Posterior vena cava (tissue), 2 donors: ENCODE measurements at places on chromosomes 5 and 9. TPM values are rescaled to one million over a fixed set of nuclear protein-coding genes. Genes with fewer than 3 reads are reported as not detected.

Gene FCN2
- total RNA-seq: not detected

Gene NSMF
- 55.5 TPM for total RNA-seq

Gene DCAF10
- 27.7 TPM for total RNA-seq

Gene AHRR
- total RNA-seq: 0.69 TPM

Gene NR4A3
- total RNA-seq: 49.8 TPM

Gene GABBR2
- total RNA-seq: not detected

Gene CDH6
- total RNA-seq: 6.0 TPM

Gene CNOT8
- total RNA-seq: 47.1 TPM

Gene BSPRY
- 0.28 TPM for total RNA-seq

Gene HAPLN1
- total RNA-seq: 0.14 TPM

Gene FAM153A
- 0.05 TPM for total RNA-seq

Gene SETX
- total RNA-seq: 45.3 TPM

Gene SLC6A19
- total RNA-seq: not detected
